ENCODE measurements at places on chromosomes 4 and X. TPM values are rescaled to one million over a fixed set of nuclear protein-coding genes. Genes with fewer than 3 reads are reported as not detected.

The OTUD6A gene
- not detected for total RNA-seq

The KCNIP4 gene
- 9.1 TPM for total RNA-seq

The RNF128 gene
- total RNA-seq = 7.9 TPM

The TMEM144 gene
- 25.5 TPM for total RNA-seq

The BANK1 gene
- 15.9 TPM for total RNA-seq

The PFKFB1 gene
- total RNA-seq = not detected

The GLUD2 gene
- 1.2 TPM for total RNA-seq

The PLS3 gene
- 294 TPM for total RNA-seq

The MFAP3L gene
- total RNA-seq = 2.9 TPM

The DCAF4L1 gene
- 1.7 TPM for total RNA-seq

The TSPYL2 gene
- total RNA-seq = 22.4 TPM

The PDE5A gene
- total RNA-seq = 56.8 TPM

The ALB gene
- total RNA-seq = 7.0 TPM

The CXorf51A gene
- total RNA-seq = not detected

The LRP2BP gene
- total RNA-seq = 6.5 TPM

The ASB12 gene
- total RNA-seq = 1.9 TPM

The CT55 gene
- total RNA-seq = 6.5 TPM

The PDZD4 gene
- 7.7 TPM for total RNA-seq

The FANCB gene
- 18.8 TPM for total RNA-seq

The SYP gene
- total RNA-seq = 0.24 TPM

The MID1IP1 gene
- total RNA-seq = 76.6 TPM

The TMEM165 gene
- total RNA-seq = 225 TPM

Measured in umbilical cord (tissue), 2 donors.